Stimulated activated CD4-positive, alpha-beta T cell treated with anti-CD3 and anti-CD28 coated beads, Interleukin-2, amount 100 ng/mL, for 48 hours (primary cell): ENCODE measurements at places on chromosomes 1 and 21.

DNA sequence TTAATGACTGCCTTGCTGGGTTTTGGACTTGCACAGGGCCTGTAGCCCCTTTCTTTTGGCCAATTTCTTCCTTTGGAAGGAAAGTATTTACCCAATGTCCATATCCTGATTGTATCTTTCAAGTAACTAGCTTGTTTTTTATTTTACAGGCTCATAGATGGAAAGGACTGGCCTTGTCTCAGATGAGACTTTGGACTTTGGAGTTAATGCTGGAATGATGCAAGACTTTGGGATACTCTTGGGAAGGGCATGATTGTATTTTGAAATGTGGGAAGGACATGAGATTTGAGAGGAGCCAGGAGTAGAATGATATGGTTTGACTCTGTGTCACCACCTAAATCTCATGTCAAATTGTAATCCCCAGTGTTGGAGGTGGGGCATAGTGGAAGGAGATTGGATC, 140.1 kb downstream of the C1orf94 start:
- DNase-seq: no peak

GRCh38 chr1:18200136-18200717, 92.6 kb downstream of the IGSF21 start:
- DNase-seq: no peak

GRCh38 chr1:206812471-206812870, 40.2 kb upstream of the IL10 start:
- no peak for DNase-seq

GRCh38 chr1:214351551-214352277, 70.8 kb downstream of the SMYD2 start:
- no peak for DNase-seq

DNA sequence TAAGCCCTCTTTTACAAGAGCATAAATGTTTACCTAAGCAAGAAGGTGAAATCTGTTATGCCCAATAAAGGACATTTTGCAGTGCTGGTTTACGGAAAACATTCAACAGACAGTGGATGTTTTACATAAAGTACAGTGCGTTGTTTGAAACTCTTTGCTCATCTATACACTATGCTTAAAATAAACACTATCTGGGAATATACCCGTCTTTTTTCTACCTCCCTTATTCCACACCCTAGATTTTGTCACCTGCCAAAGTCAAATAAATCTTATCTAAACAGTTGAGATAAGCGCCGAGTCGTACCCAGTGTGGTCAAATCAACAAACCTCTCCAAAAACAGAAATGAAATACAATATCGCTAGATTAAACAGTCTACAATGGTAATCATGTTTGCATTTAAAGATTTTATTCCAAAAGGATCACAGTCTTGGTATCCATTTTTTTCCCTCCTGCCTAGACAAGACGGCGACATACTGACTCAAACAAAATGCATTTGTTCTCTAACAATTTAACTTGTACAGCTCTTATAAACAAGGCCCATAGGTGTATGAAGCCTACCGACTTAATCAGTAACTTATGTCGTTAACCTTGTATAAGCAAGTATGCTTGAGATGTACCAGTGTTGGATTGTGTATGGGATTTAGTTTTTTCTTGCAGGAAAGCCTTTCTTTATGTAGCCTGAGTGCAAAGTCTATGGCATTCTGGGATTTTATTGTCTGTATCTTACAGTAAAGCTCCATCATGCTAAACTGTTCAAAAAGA, 189.1 kb downstream of the FMN2 start:
- no peak for DNase-seq

- DNase-seq: no peak
These were observed 28.1 kb downstream of the ADARB1 start for GRCh38 chr21:45102391-45102932.

DNA sequence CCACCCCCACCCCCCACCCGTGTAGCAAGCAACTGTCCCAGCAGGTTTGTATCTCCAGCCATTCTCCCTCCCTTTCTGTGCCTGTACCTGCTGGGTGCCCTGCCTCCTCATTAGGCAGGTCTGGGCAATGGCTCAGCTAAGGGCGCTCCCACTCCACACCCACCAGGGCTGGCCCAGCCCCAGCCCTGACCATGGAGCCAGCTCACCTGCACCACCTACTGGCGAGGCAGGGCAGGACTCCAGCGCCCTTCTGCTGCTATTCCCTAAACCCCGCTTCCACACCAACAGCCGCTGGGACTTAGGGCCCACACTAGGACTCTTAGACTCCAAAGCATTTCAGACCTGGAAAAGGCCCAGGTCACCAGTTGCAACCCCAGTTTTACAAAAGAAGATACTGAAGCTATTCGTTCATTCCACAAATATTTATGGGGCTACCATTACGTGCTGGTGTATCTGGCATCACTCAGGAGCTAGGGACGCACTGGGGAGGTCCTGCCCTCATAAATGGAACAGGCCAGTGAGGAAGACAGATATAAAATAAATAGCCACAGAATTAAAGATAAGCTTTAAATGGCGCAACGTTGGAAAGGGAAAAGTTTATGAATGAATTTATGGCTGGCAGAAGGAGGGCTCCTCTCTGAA, 24.0 kb downstream of the PGLYRP3 start:
- DNase-seq: peak; percentile 17

- no peak for DNase-seq
These were observed 2.5 kb downstream of the FCRL4 start for GRCh38 chr1:157595356-157595755.

DNA sequence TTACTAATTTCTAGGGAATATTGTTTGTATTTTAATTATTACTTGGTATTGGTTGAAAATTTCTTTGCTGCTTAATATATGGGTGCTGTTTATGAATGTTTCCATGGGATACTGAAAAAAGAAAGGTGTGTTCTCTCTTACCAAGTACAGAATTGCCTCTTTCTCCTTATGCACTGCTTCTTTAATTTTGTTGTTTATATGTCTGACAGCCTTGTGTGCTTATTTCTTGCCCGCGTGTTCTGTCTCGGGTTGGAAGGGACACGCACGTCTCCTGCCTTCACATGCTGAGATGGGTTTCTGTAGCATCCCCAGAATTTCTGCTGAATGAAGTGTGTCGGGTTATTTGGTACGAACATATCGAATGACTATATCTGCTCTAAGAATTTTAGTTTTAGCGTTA, 51.1 kb downstream of the AGPAT3 start:
- DNase-seq: no peak

DNA sequence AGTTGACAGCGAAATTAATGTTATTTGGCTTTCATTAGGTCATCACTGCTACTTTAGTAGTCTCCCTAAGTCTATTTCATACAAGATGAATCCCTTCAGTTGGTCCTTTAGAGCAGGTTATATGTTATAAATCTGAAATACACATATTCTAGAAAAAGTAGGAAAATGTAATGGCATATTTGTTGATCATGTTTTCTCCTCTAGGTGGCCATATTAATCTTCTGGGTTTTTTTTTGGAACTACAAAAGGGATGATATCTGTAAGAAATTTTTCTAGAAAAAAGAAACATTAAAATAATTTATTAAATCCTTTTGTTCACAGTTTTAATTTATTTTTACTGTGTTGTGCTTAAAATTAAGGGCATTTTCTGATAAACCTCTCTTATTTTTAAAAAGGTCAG, 87.9 kb downstream of the SYT14 start:
- DNase-seq: no peak

DNA sequence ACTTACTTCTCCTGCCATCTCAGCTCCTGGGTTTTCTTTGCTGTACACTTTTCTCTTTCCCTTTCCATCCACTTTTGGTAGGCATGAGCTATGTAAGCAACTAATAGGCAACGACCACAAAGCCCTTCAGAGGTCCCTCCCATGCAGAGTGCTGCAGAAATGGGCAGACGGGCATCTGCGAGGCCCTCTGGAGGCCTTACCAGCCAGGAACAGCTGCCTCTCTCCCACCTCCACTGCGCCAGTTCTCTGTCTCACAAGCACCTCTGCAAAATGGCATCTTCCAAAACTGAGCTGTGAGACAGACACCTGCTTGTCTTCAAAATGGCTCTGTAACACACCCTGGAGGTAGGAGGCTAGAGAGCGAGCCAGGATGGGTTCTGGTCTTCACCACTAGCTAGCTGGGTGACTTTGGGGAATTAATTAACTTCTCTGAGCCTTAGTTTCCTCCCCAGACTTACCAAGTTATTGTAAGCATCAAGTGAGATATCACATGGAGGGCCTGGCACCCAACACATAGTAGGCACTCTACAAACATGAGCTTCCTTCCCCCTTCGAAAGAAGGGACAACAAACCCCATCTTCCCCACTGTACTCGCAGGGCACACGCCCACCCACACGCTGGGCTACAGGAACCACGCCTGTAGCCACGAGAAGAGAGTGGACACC, 62.0 kb downstream of the BCAR3 start:
- DNase-seq: no peak

DNA sequence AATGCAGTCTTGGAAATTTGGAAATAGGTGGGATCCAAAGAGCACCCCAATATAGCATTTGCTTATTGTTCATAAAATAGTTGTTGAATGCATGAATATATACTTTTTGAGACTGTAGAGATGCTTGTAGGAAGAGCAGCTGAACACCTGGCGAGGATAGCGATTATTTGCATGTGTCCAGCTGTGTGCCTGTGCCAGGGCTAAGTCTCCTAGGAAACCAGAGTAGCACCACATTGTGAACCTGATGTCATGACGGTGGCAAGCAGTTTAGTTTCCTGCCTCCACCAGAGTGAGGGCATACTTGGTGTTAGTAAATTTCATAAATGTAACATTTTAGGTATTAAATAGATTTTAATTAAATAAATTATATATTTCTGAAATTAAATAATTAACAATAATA, 37.3 kb upstream of the IRF2BP2 start:
- DNase-seq: no peak
